ENCODE measurements at places on chromosomes 7 and 10.

- DNase-seq, result no peak
Observed at GRCh38 chr10:412109-412508, 276.9 kb downstream of the ZMYND11 start.

GRCh38 chr7:50069613-50070012 lies 23.4 kb downstream of the ZPBP start:
- no peak for DNase-seq

GRCh38 chr10:9166770-9167169 lies 1112.3 kb downstream of the GATA3 start:
- no peak for DNase-seq

- peak; percentile 55 for DNase-seq
Observed at GRCh38 chr7:48084727-48085432, 4.2 kb upstream of the UPP1 start.

- no peak for DNase-seq
Observed at GRCh38 chr10:32047881-32048280, 8.3 kb downstream of the KIF5B start.

- DNase-seq, result no peak
Observed at GRCh38 chr7:116862951-116863670, 724 bp downstream of the CAPZA2 start.

DNA sequence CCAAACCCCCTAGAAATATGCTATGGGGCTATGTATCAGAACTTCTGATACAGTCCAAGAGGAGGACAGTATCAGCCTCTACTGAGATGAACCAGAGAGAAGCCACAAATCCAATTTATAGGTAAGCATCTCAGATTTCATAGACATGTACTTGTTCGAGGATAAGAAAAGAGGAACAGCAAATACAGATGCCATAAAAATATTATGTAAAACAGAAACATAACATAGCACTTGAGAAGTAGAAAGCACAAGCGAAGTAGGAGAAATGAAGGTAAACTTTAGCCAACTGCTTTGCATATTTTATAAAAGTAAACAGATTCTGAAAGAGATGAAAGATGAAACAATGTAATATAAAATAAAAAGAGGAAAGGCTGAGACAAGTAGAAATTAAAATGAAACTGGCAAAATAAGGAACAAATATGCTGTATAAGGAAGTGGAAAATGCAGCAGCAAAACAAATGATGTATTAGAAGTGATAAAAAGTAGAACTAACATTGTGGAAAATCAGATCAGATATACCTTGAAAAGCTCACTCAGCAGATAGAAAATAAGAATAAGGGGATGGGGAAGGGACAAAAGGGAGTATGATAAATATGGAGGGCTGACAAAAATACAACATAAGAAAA lies 135.1 kb downstream of the SKAP2 start:
- no peak for DNase-seq

DNA sequence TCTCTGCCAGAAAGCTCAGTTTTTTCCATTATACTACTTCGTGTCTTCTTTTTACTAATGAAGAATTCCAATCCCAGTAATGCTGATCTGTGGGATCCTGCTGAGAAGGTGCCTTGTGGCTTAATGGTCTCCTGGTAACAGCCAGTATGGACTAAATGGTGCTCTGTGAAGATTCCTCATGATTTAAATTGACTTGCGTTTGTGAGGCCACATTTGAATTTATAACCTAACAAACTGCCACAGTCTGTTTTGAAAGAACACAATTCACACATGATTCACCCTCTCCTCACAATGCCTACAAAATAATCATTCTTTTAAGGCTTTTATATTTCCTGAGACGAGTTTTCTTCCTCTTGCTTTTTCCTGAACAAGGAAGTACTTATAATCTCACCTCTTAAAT lies 140.0 kb downstream of the MBL2 start:
- DNase-seq, result no peak

GRCh38 chr10:100969187-100970075 lies at the start of gene SEMA4G:
TSS of gene SEMA4G (plus strand) at chr10:100969504. CDS start at chr10:100972913, 3,409 bp downstream.
- peak; percentile 22 for DNase-seq

DNA sequence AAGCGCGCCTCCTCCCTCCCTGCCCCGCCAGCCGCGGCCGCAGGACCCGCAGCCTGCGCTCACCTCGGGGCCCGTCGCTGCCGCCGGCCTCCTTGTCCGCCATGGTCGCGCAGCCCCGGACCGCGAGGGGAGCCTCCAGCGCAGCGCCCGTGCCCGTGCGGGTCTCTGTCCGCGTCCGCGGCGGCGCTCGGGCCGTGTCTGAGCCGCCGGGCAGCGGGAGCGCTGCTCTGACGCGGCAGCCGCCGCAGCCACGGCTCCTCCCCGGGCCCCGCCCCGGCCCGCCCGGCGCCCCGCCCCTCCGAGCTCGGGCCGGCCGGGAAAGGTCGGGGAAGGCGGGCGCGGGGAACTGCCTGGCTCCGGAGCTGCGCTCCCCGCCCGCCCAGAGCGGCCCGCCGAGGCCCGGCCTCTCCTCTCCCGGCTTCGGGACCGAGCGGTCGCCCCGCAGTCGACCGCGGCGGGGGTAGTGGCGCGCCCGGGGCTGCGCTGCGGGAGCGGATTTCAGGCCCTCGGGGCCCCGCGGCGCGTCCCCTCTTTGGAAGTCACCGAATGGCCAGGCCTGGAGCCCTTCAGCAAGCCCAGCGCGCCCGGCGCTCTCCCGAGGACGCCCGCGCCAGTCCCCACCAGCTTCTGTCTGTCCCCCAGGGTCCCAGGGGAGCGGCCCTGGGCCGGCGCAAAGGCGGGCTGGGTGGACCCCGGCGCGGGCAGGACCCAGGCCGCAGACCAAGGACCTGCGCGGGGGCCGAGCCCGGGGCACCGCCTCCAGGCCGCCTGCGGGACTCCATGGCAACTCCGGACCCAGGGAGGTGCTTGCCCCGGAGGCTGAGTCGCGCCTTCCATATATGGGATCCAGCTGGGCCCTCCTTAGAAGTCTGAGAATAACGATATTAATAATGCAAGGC lies at the start of gene HSPA12A:
TSS of gene HSPA12A (minus strand) at position 200 of the 899 bp plus-strand sequence. CDS start at position 103, 97 bp downstream.
- DNase-seq, result peak; percentile 51

- DNase-seq, result peak; percentile 46
Observed at GRCh38 chr7:47818796-47819606, 129.3 kb downstream of the PKD1L1 start.

DNA sequence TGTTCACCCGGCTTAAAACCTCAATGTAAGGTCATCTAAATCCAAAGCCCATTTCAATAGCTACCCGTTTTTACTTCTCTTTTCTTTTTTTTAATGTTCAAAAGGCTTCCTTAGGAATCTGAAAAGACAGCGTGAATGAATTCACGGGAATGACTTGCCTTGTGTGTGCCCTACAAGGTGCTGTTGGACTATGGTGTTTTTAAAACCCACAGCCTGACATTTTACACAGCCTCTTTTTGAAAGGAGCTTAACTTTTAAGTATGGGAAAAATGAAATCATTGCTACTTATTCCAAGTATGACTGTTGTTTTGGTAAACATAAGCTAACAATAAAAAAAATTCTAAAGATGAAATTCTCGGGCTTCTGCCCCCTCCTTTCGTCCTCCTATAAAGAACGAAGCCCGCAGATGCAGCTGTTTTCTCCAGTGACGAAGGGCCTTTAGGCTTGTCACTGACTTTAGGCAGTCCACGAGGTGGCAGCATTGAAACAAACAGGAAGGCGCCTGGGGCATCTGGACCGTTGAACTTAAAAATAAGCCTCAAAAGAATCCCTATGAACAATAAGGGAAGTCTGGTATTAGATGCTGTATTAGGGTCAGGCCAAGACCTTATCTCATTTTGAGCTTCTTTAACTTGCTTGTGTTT lies 141.3 kb downstream of the NRP1 start:
- DNase-seq, result peak; percentile 64

- DNase-seq, result no peak
Observed at GRCh38 chr7:47552621-47553020, 29.3 kb downstream of the TNS3 start.

GRCh38 chr10:32004161-32004591 lies 52.0 kb downstream of the KIF5B start:
- DNase-seq, result no peak

DNA sequence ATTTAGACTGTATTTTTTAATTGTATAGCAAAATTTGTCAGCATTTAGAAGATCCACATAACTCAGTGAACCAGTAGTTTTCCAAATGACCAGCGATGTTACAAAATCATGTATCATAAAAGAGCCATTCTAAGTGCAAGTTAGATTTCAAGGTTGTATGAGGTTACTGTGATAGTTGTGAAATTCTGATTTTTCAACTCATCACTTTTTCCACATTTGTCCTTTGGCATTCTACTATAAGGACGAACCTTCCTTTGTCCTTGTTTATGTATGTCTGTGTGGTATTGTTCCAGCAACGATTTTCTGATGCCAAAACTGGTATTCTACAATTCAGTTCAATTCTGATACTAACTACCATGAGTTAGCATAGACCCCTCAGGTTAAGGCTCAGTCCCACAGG lies 64.2 kb downstream of the TAX1BP1 start:
- DNase-seq, result no peak

DNA sequence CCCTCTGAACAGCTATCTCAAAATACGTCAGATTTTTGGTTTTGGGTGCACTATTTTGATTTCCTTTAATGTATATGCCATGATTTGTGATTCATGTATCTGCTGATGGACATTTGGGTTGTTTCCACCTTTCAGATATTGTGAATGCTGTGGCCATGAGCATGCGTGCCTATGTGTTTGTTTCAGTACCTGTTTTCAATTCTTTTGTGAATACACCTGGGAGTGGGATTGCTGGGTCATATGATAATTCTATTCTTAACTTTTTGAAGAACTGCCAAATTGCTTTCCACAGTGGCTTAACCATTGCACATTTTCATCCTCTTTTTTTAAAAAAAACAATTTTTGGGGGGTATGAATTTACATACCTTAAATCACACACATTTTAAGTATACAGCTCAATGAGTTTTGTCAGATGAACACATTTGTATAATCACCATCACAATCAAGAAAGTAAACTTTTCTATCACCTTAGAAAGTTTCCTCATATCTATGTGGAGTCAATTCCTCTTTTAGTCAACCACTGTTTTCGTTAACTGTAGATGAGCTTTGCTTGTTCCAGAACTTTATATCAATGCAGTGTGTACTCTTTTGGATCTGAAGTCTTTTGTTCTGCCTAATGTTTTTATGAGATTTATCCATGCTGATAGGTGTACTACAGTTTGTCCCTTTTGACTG lies 36.9 kb downstream of the CYP26A1 start:
- no peak for DNase-seq

DNA sequence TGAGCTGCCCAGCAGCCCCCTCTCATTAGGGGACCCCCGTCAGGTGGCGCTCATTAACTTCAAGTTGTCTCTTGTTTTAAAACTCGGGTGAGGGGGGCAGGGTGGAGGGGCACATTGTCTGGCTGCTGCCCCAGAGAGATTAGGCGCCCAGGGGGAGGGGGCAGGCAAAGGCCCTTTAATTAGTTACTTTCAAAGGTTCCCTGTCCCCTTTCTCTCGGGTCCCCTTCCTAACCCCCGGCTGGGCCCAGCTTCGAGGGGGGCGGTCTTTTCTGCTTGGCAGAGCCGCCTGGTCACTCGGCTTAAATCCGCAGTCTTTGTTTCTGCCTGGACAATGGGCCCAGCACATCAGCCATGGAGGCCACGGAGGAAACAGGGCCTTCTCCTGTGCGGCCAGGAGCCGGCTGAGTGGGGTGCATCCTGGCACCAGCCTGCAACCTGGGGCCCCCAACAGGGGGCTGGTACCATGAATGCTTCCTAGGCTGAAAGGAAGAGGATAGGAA lies 38.9 kb upstream of the SLF2 start:
- no peak for DNase-seq

DNA sequence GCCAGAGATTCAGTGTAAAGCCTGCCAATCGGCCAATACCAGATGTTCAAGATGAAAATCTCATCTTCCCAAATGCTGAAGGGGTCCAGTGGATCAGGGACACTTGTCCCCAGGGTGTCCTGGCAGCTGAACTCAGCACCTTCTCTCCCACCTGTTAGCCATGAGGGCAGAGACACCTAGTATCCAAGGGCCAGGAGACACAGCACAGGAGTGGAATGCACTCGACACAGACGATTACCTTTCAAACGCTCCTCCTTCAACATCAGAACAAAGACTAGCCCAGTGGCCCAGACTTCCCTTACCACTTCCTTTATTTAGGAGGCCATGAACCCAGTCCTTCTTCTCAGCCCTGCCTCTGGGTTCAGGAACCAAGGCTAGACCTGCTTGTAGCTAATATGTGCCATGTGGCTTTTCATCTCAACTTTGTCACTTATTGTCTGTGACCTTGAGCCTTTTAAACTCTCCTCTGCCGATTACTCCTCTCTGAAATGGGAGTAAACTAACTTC lies 180.3 kb upstream of the PLXNA4 start:
- DNase-seq, result no peak

DNA sequence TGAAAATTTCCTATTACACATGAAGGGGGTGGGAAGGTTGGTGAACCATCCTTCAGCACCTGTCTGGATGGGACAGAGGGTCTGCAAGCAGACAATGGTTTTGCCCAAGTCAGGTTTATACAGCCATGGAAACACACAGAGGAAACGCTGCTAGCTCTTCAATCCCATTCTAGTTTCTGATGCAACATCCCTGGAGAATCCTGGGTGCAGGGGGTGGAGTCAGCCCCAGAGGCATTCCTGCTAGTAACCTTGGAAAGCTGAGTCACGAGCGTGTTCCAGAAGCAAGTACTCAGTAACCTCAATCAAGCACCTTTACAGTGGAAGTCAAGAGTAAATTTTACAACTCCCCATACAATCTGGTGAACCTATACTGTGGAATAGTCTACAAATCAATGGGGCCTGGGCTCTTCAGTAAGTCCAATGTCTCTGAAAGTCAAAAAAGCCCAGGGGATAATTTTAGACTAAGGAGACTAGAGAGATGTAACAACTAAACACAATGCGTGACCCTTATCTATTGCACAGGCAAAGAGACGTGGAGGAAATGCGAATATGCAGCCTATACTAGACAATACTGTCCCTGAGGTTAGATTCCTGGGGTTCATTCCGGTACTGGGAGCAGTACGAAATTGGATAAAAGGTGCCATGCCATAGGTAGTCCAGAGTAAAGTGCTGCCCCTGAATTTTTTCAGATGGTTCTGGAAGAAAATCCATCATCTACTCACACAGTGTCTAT lies 95.4 kb downstream of the ZRANB1 start:
- DNase-seq, result no peak

GRCh38 chr7:25863729-25864110 lies 288.3 kb upstream of the NFE2L3 start:
- no peak for DNase-seq

- no peak for DNase-seq
Observed at GRCh38 chr10:123913688-123914268, 22.2 kb upstream of the CPXM2 start.

- no peak for DNase-seq
Observed at GRCh38 chr7:98294326-98294725, 12.8 kb downstream of the BRI3 start.

- DNase-seq, result no peak
Observed at GRCh38 chr7:138890499-138891445, 90.4 kb downstream of the KIAA1549 start.

DNA sequence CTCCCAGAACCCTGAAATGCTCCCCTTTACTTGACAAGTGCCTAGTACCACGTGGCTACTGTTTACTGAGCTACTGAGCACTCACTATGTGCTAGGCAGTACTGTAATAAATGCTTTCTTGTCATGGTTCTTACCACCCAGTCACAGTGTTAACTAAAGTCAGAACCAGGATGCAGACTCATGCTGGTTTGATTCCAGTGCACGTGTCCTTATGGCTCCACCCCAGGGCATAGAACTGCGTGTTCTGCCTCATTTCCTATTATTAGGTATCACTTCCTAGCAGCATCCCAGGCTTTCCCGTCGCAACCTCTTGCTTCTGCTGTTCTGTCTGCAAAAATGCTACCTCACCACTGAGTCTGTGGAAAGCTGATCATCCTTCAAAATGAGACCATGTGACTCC lies 71.7 kb upstream of the DOCK1 start:
- no peak for DNase-seq

Measured in stimulated activated CD4-positive, alpha-beta T cell treated with anti-CD3 and anti-CD28 coated beads, Interleukin-12 subunit alpha, Interleukin-12 subunit beta, amount 100 ng/mL, for 24 hours (primary cell).